ENCODE measurements at places on chromosomes 6 and 20.

- no peak for DNase-seq
These were observed 172.4 kb downstream of the ADGB start for GRCh38 chr6:146770965-146771735.

- no peak for DNase-seq
These were observed 16.8 kb upstream of the RALY start for GRCh38 chr20:33976959-33977358.

DNA sequence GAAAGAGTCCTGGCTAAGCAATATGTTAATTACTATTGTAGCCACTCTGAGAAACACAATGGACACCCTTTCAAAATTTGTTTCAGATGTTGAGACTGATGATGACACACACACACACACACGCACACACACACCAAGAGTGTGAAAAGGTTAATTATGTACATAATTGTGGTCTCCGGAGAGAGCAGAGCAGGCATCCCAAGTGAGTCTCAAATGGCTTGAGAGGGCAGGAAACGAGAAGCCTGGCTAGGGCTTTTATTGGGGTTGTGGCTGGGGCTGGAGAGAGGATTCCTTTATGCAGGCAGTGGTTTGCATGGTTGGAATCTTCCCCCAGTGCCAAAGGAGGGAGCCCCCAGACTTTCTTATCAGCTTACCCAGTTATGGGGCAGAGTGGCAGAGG lies 38.2 kb upstream of the NKX2-4 start:
- no peak for DNase-seq

GRCh38 chr20:11457488-11457887 lies 460.2 kb upstream of the BTBD3 start:
- no peak for DNase-seq

- no peak for DNase-seq
These were observed 42.5 kb upstream of the PNISR start for GRCh38 chr6:99467509-99468106.

DNA sequence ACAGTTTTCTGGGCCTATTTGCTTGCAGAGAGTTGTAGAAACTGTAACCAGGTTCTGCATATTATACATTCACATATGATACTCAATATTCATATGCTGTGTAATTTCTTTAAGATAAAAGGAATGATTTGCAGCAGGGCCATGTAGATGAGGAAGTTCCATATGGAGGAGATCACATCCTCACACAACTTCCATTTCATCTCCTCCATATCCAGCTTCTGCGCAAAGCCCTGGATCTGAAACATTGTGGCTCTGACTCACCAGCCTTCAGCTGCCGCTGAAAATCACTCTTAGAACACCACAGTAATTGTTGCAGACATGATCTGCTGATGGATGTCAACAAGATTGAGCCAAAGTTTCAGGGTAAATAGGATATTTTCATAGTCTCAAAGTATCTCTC lies 57.7 kb downstream of the PXDC1 start:
- DNase-seq: no peak

DNA sequence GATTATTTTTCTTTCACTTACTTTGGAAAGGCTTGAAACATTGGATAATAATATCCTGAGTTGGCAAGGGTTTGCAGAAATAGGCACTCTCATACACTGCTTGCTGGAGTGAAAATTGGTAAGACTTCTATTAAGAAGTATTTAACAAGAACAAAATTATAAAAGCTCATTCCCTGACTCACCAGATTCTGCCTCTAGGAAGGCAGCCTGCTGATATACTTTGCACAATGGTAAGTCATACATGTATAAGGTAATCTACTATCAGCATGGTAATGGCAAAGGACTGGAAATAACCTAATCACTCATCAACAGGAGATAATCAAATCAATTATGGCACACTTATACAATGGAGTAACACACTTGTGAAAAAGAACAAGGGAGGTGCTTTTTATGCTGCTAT lies 85.8 kb downstream of the PLCG1 start:
- DNase-seq: no peak

DNA sequence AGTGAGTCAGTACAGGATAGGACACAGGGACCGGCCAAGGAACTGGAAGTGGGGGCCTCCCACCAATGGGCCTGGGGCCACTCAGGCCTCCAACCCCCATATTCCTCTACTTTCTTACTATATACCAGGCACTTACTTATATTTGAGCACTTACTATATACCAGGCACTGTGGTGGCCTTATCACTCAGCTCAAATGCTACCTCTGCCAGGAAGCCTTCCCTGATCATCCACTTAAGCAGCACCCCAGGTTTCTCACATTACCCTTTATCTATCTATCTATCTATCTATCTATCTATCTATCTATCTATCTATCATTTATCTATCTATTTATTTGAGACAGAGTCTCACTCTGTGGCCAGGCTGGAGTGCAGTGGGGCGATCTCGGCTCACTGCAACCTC lies 12.3 kb upstream of the UBE2V1 start:
- no peak for DNase-seq

GRCh38 chr6:84920021-84920420 lies 155.6 kb upstream of the TBX18 start:
- DNase-seq: no peak

GRCh38 chr6:152225241-152225934 lies 411.8 kb downstream of the SYNE1 start:
- no peak for DNase-seq

GRCh38 chr6:135002229-135002844 lies 52.3 kb downstream of the HBS1L start:
- no peak for DNase-seq

DNA sequence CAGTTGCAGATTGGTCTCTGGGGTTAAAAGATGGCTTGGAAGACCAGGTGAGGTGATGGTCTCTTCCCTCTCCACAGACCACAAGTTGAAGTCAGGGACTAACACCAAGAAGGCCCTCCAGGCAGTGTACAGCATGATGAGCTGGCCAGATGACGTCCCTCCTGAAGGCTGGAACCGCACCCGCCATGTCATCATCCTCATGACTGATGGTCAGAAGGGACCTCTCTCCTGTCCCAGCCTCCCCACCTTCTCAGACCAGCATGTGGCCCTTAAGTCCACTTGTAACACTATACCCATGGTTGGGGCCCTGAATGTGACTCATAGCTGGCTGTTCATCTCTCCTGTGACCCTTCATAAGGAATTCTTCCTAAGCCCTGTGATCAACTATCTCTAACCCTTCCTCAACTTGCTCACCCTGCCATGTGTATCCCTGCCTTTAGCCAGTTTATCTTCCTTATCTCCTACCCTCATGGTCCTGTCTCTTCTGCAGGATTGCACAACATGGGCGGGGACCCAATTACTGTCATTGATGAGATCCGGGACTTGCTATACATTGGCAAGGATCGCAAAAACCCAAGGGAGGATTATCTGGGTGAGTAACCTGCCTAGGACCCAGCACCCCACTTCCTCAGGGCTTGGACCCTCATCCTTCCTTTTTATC lies 3.0 kb downstream of the CFB start:
- peak; percentile 75 for DNase-seq

GRCh38 chr6:158026054-158026900 lies 44.6 kb downstream of the SYNJ2 start:
- DNase-seq: peak; percentile 72

DNA sequence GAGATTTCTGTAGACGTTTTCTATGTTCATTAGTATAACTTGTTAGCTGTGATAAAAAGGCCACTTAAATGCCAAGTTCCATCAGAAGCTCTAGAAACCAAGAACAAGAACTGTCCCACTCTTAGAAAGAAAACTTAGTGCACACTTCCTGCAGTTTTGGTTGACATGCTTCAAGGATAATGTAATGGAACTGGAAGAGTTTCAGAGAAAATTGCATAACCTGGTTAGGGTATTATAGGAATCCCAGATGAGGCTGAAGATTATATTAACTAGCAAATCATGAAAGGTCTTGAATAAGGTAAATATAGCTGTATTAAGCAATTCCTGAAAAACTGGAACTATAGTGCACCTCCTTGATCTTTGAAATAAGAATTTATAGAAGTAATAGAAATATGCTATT lies 1.8 kb upstream of the PHACTR2 start:
- no peak for DNase-seq

DNA sequence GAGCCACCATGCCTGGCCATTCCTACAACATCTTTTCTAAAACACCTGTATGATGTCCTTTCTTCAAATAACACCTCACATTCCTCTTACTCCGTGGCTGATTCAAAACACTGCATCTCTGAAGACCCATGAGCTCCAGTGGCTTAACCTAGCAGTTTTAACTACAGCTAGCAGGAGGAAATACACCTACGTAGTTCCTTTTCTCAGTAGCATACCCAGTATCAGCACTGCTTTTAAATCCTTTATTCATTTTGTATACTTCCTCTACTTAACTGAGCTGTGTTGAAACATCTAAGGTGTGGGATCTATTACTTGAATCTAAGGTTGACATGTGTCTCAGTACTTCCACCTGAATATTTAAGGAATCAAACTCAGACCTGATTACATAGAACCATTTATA lies 113.6 kb upstream of the CCDC28A start:
- DNase-seq: no peak

GRCh38 chr20:38117635-38118034 lies 47.4 kb downstream of the TGM2 start:
- no peak for DNase-seq

- DNase-seq: no peak
These were observed 579.1 kb downstream of the DHX35 start for GRCh38 chr20:39541136-39541803.
